Smooth muscle cell of trachea (primary cell): ENCODE measurements at places on chromosomes 1 and 21. TPM values are rescaled to one million over a fixed set of nuclear protein-coding genes. Genes with fewer than 3 reads are reported as not detected.

The CLIC6 gene
- 1.2 TPM in 2 replicates for total RNA-seq

The DIPK1A gene
- total RNA-seq, result 21.7 and 29.8 TPM in 2 replicates

The HSD3B2 gene
- total RNA-seq, result not detected in 2 replicates

The UFC1 gene
- total RNA-seq, result 85.7 and 91.3 TPM in 2 replicates

The CD34 gene
- total RNA-seq, result 0.17 and 0.29 TPM in 2 replicates

The UTS2 gene
- total RNA-seq, result not detected in 2 replicates

The NHLH1 gene
- total RNA-seq, result not detected in 2 replicates

The KCNE2 gene
- total RNA-seq, result not detected in 2 replicates

The TNFRSF9 gene
- total RNA-seq, result 0.17 TPM in 1 of 2 replicates, not detected in the other

The ZNF692 gene
- 15.3 and 18.4 TPM in 2 replicates for total RNA-seq

The VANGL2 gene
- under 0.01 TPM in 1 of 2 replicates, not detected in the other for total RNA-seq

The CHAF1B gene
- total RNA-seq, result 1.3 and 4.1 TPM in 2 replicates

The NR5A2 gene
- 0.15 TPM in 1 of 2 replicates, not detected in the other for total RNA-seq

The FCRL5 gene
- total RNA-seq, result not detected in 2 replicates

The VWA5B1 gene
- not detected in 2 replicates for total RNA-seq

The MAP1LC3C gene
- 0.87 and 1.3 TPM in 2 replicates for total RNA-seq

The NBPF1 gene
- total RNA-seq, result 31.1 and 48.3 TPM in 2 replicates

The FAM110D gene
- total RNA-seq, result not detected in 2 replicates

The YARS1 gene
- total RNA-seq, result 139 and 154 TPM in 2 replicates

The FMO3 gene
- total RNA-seq, result 5.1 and 15.6 TPM in 2 replicates

The LRRC7 gene
- under 0.01 TPM in 1 of 2 replicates, not detected in the other for total RNA-seq

The KCNN3 gene
- total RNA-seq, result under 0.01 TPM in 2 replicates
